Sigmoid colon (tissue), 7 donors: ENCODE measurements at places on chromosomes 2 and 18. TPM values are rescaled to one million over a fixed set of nuclear protein-coding genes. Genes with fewer than 3 reads are reported as not detected.

DNA sequence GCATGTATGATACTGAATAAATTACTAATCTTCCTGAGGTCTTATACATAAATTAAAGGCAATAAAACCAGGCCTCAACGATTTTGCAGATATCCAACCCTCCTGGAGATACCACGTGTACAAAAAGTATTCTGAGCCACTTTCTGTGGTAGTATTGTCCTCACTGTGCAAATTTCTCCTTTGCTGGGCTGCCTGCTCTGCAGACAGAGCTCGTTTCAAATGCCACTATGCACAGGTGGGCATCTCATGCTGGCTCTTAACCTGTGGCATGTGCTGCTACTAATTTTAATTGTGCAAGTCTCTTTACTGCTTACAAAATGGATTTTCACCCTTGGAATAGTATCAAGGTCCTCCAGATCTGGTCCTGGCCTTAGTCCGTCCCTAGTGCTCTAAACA is 66.4 kb upstream of the SLC16A14 start:
- H3K36me3 ChIP-seq: no peaks in the 10 kb centered on the region
- H3K4me1 ChIP-seq: no peaks in the 10 kb centered on the region
- H3K27me3 ChIP-seq: no peaks in the 10 kb centered on the region

DNA sequence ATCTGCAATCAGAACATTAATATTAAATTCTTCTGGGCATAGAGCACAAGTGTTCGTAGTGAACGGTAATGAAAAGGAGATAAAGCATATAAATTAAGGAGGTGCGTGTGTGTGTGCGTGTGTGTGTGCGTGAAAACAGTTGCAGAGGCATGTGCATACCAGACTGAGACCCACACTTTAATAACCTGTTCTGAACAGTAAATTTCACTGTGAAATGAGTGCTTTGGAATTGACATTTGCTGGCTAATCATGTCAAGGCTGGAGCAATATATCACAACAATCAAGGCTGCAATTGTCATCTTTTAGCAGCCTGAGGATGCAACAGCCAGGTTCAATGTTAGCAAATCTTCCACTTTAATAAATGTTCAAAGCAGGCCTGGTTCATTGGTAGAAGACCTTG is 57.9 kb downstream of the DCDC2C start:
- H3K4me1 ChIP-seq: no peaks in the 10 kb centered on the region
- no peaks in the 10 kb centered on the region for H3K36me3 ChIP-seq
- no peak overlapping the region for H3K27ac ChIP-seq
- DNase-seq: no peak

GRCh38 chr2:86229221-86229620 is 30.0 kb downstream of the MRPL35 start:
- H3K27me3 ChIP-seq: no peaks in the 10 kb centered on the region
- no peak overlapping the region for H3K27ac ChIP-seq
- DNase-seq: no peak

DNA sequence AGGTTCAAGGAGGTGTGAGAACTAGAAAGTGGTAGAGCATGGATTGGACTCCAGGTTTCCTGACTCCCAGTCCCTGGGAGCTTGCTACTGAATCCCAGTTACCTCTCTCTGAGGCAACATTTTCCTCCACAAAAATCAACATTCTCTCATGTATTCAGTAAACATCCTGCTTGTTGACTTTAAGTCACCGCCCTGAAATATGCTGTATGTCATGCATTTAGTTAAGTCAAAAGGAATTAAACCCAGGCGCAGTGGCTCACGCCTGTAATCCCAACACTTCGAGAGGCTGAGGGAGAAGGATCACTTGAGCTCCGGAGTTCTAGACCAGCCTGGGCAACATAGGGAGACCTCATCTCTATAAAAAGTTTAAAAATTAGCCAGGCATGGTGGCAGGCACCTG is 3.8 kb downstream of the MATN3 start:
- no peak overlapping the region for H3K4me3 ChIP-seq
- no peak overlapping the region for H3K27ac ChIP-seq
- no peaks in the 10 kb centered on the region for H3K27me3 ChIP-seq
- peaks cover 13% of the 10 kb centered on the region for H3K4me1 ChIP-seq
- DNase-seq: no peak
- H3K36me3 ChIP-seq: no peaks in the 10 kb centered on the region

DNA sequence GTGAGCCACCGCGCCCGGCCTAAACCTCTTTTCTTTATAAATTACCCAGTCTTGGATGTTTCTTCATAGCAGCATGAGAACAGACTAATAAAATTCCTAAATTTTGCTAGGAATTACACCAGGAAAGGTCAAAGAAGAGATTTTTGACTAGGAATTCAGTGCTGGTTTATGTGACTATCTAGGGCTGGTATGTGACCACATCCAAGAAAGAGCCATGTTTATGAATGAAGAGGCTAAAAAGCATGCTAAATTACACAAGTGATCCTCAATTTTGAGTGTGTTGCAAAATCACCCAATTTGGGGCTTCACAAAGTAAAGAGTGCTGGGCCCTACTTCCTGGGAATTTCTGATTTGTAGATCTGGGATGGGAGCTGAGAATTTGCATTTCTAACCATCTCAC is 123.6 kb downstream of the CSRNP3 start:
- no peaks in the 10 kb centered on the region for H3K36me3 ChIP-seq
- no peaks in the 10 kb centered on the region for H3K27me3 ChIP-seq
- H3K4me3 ChIP-seq: no peak overlapping the region

GRCh38 chr2:26567534-26567933 is 73.6 kb downstream of the CIB4 start:
- H3K27ac ChIP-seq: no peak overlapping the region
- peak; percentile 26 for DNase-seq
- no peaks in the 10 kb centered on the region for H3K36me3 ChIP-seq
- H3K27me3 ChIP-seq: peaks cover 18% of the 10 kb centered on the region
- peaks cover 10% of the 10 kb centered on the region for H3K4me1 ChIP-seq

DNA sequence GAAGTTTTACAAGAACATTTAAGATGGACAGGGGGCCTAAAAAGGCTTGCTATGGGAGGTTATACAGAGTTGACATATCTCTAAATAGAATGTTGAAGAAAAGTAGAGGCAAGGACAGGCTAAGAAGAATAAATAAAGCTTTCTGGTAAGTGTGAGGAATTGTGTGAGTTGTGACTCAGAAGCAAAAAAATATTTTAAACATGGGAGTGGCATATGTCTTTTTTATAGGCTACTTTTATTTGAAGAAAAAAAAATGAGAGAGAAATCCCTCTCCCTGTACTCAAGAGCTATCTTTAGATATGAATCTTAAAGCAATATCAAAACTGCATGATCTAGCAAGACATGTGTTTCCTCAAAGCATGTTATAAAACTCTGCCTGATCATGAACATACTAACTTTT is 41.1 kb downstream of the RAB3GAP1 start:
- no peak for DNase-seq
- H3K4me3 ChIP-seq: no peak overlapping the region
- no peaks in the 10 kb centered on the region for H3K36me3 ChIP-seq
- H3K27ac ChIP-seq: no peak overlapping the region
- H3K27me3 ChIP-seq: no peaks in the 10 kb centered on the region

DNA sequence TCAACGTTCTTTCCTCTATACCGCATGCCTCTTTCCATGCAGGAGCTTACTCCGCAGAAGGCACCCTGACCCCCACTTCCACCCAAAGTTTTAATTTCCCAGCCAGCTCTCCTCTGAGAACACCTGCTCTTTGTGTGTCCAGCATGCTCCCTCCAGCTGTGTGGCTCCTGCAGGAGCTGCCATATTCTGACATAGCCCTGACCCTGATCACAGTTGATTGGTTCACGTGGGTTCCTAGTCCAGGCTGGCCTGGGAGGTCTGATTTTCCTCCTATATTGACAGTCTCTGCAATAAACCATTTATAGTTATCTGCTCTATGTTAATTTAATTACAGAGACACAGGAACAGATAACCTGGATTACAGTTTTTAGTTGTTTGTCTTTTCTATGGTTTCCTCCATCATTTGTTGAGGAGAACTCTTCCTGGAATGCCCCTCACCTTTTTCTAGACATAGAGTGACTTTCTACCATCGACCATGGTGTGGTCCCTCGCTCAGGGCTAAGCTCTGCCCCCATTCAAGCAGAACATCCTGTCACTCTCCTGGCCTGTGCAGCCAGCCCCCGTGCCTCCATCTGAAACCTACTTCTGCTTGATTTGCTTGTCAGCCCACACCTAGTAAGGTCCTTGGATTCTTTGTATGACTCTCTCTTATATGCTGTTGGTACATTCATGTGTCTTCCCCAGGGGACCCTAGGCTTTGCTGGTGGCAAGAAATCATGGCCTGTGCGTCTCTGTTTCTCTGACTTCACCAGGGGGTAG is 231.5 kb downstream of the LPIN1 start:
- no peak for DNase-seq
- H3K27ac ChIP-seq: no peak overlapping the region
- H3K27me3 ChIP-seq: no peaks in the 10 kb centered on the region
- H3K4me1 ChIP-seq: no peaks in the 10 kb centered on the region
- no peaks in the 10 kb centered on the region for H3K36me3 ChIP-seq

DNA sequence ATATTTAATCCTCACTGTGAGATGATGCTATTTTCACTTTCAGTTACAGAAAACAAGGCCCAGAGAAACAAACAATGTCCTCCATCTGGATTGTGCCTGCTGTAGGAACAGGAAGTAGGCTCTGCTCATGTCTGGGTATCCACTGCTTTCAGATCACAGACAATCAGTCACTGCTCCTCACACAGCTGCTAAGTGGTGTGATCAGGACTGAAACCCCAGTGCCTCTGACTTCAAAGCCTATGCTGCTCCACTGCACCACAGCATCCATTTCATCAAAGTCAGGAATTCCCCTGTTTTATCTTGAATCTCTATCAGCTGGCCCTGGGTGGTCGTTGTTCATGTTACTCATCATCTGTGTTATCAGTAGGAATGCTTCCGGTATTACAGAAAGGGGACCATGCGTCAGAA is 303.8 kb upstream of the TRIB2 start:
- H3K27ac ChIP-seq: no peak overlapping the region
- H3K4me1 ChIP-seq: no peaks in the 10 kb centered on the region
- H3K27me3 ChIP-seq: no peaks in the 10 kb centered on the region
- no peak overlapping the region for H3K4me3 ChIP-seq
- no peak for DNase-seq
- H3K36me3 ChIP-seq: no peaks in the 10 kb centered on the region

- no peak overlapping the region for H3K4me3 ChIP-seq
- H3K27me3 ChIP-seq: no peaks in the 10 kb centered on the region
- H3K36me3 ChIP-seq: peaks cover 11% of the 10 kb centered on the region
- no peaks in the 10 kb centered on the region for H3K4me1 ChIP-seq
Measured at GRCh38 chr2:121400201-121400600, 115.2 kb upstream of the TFCP2L1 start.

GRCh38 chr2:47592381-47592780 is 189.4 kb downstream of the MSH2 start:
- H3K27ac ChIP-seq: no peak overlapping the region
- no peaks in the 10 kb centered on the region for H3K4me1 ChIP-seq
- no peaks in the 10 kb centered on the region for H3K36me3 ChIP-seq

DNA sequence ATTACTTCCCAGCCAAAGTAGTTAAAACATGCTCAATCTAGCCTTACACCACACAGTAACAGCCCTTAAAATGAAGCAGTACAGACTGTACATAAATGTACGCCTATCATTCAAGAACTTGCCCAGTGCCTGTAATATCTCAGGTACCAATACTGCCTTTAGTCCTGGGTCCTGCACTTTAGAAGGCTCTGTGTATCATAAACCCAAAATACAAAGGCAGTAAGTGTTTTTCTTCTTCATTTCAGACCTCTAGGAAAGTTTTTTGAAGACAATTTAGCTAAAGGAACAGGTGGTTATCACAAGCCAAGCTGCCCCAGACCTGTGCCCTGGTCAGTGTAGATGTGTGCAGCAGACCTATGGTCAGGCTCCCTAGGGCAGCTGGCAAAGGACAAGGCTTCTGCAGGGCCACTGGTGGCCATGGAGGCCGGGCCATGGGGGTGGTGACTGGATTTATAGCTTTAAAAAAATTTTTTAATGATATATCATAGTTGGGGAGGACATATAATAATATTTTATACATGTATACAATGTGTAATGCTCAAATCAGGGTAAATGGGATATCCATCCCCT is 18.8 kb downstream of the LPIN2 start:
- no peak overlapping the region for H3K27ac ChIP-seq
- no peak for DNase-seq

GRCh38 chr2:46339200-46339599 is 42.0 kb downstream of the EPAS1 start:
- peak overlapping the region; percentile 19 for H3K27ac ChIP-seq
- H3K27me3 ChIP-seq: no peaks in the 10 kb centered on the region
- H3K4me1 ChIP-seq: peaks cover 45% of the 10 kb centered on the region
- no peak overlapping the region for H3K4me3 ChIP-seq

Gene OTOS
- not detected for total RNA-seq

Gene FAM110C
- 0.16 TPM for total RNA-seq

Gene ASB3
- 14.4 TPM for total RNA-seq

Gene CD8B
- not detected for total RNA-seq

Gene CHST9
- 0.83 TPM for total RNA-seq

Gene HAAO
- total RNA-seq: 3.1 TPM

Gene RGPD4
- total RNA-seq: not detected

Gene CAPG
- 28.1 TPM for total RNA-seq

Gene IL1A
- not detected for total RNA-seq

Gene FBXO48
- total RNA-seq: 1.1 TPM

Gene ORC4
- total RNA-seq: 66.0 TPM
